ENCODE measurements at places on chromosomes 6 and 20. TPM values are rescaled to one million over a fixed set of nuclear protein-coding genes. Genes with fewer than 3 reads are reported as not detected.

The PACSIN1 gene
- polyA plus RNA-seq: 0.68 TPM

The PDE7B gene
- polyA plus RNA-seq: 3.3 TPM

The PPP1R14C gene
- polyA plus RNA-seq: 0.32 TPM

The FOXQ1 gene
- 0.24 TPM for polyA plus RNA-seq

The EFCAB8 gene
- polyA plus RNA-seq: not detected

The HSPA1L gene
- 1.1 TPM for polyA plus RNA-seq

The SLC25A27 gene
- polyA plus RNA-seq: 57.2 TPM

The ENPP1 gene
- polyA plus RNA-seq: 4.6 TPM
